ENCODE measurements at places on chromosomes 7 and 10.

- no peak for DNase-seq
- H3K36me3 ChIP-seq, result no peaks in the 10 kb centered on the region
- peaks cover 11% of the 10 kb centered on the region for H3K4me1 ChIP-seq
- H3K27me3 ChIP-seq, result peaks cover 2% of the 10 kb centered on the region
- H3K27ac ChIP-seq, result peak overlapping the region; percentile 81
These were observed 23.7 kb upstream of the RASSF4 start for GRCh38 chr10:44935966-44936295.

DNA sequence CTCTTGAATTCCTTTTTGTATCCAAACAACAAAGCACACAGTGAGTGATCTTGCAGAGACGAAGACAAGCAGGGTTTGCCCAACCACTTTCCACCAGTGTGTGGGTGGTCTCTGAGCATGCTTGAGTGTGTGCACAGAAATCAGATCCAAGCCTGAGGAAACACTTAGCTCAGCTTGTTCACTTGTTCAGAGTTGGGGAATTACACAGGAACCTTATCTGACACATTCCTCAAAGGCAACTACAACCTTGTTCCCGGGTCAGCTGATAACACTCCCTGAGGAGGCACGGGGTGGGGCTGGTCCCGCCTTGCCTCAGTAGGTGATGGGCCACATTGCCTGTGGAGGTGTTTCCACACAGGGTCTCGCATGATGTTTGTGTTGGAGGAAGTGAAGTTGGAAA lies 216.9 kb downstream of the DYNC1I1 start:
- no peak for DNase-seq
- no peaks in the 10 kb centered on the region for H3K27me3 ChIP-seq
- no peaks in the 10 kb centered on the region for H3K4me1 ChIP-seq
- peaks cover 42% of the 10 kb centered on the region for H3K36me3 ChIP-seq
- H3K27ac ChIP-seq, result no peak overlapping the region

- no peak for DNase-seq
- no peaks in the 10 kb centered on the region for H3K4me1 ChIP-seq
These were observed 632.5 kb upstream of the NRP1 start for GRCh38 chr10:33966946-33967345.

GRCh38 chr7:45069444-45070253 lies 19.1 kb downstream of the NACAD start:
- no peak overlapping the region for H3K4me3 ChIP-seq
- peaks cover 24% of the 10 kb centered on the region for H3K4me1 ChIP-seq
- H3K27ac ChIP-seq, result no peak overlapping the region
- no peak for DNase-seq
- H3K36me3 ChIP-seq, result peaks cover 20% of the 10 kb centered on the region

Measured in osteocyte (in vitro differentiated cells).